Ovary (tissue), 10 donors: ENCODE measurements at places on chromosomes 11 and 22. TPM values are rescaled to one million over a fixed set of nuclear protein-coding genes. Genes with fewer than 3 reads are reported as not detected.

DNA sequence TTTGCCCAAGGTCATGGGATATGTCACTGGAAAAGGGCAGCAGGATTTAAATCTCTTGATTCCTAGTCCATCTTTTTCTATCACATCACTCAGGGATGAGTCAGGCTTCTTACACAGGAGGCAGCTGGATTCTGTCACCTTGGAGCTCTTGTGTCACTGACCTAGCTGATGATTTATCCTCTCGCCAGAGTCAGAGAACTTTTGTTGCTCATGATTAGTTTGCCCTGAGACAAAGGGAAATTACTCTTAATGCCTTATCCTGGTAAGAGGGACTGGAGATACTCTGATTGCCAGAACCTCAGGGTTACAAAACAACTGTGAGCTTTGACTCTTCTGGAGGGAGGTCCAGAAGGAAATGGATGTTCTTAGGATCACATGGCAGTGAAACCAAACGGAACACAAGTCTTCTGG lies 10.1 kb downstream of the COA4 start:
- H3K27ac ChIP-seq = peak overlapping the region; percentile 17
- no peak for DNase-seq
- peaks cover 4% of the 10 kb centered on the region for H3K4me1 ChIP-seq

DNA sequence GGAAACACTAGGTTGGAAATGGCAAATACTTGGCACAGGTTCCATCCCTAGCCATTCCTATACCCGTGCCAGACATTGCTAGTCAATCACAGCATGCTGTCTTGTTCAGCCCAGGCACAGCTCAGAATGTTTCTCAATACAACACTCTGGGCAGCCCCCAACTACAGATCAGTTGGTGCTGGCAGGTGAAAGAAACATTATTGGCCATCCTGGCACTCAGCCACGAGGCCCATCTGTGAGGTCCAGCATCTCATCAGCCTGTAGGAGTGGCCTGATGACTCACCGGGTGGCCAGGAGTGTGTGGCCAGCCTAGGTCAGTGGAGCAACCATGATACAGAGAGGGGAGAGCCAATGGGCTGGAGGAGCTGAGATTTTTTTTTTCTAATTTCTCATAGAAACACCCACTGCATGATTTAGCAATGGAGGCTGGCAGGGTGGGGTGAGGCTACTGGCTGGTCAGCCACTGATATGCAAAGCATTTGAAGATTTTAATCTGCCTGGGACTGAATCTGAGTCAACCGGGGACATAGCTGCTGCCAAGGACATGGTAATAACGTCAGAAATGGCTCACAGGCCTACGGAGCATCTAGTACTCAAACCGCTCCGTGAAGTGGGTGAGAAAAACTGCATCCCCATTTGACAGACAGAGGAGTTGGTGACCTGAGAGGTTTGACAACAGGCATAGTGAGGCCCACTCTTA lies 5.4 kb downstream of the MYO18B start:
- H3K4me3 ChIP-seq = no peak overlapping the region
- no peaks in the 10 kb centered on the region for H3K27me3 ChIP-seq
- no peak overlapping the region for H3K27ac ChIP-seq
- DNase-seq = peak; percentile 27

GRCh38 chr22:28477556-28477955 lies 202.1 kb downstream of the TTC28 start:
- H3K36me3 ChIP-seq = no peaks in the 10 kb centered on the region
- H3K4me1 ChIP-seq = peaks cover 2% of the 10 kb centered on the region
- H3K4me3 ChIP-seq = no peak overlapping the region
- H3K27me3 ChIP-seq = no peaks in the 10 kb centered on the region

DNA sequence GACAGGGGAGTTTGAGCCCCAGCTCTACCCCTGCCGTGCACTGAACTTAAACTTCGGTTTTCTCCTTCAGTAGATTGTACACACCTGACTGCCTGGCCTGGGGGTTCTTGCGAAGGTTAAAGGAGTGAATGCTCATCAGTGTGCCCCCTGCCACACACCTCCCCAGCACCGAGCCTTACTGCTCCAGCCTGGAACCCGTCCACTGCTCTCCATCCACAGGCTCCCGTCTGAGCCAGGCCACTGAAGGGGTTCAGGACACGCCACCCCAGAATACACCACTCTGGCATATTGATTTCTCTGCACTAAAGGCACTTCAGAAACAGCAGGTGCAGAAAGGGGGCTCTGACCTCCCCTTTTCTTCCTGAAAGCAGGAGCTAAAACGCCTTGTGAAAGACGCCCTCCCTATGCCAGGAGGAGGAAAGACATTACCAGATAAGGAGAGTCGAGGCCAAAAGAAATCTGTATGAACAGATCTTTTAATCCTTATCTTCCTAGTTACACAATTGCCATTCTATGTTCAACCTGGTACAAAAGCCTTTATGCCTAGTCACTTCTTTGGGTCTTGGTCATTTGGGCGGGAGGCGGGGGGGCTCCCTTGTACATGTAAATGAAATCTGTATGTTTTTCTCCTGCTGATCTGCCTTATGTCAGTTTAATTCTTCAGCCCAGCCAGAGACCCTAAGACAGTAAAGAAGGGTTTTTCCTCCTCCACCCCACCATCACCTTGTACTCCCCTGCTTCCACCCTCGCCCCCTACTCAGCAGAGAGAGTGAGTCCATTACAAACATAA lies 1.9 kb upstream of the SSTR3 start:
- H3K4me1 ChIP-seq = peaks cover 8% of the 10 kb centered on the region
- H3K36me3 ChIP-seq = no peaks in the 10 kb centered on the region
- H3K27me3 ChIP-seq = no peaks in the 10 kb centered on the region
- H3K4me3 ChIP-seq = no peak overlapping the region
- no peak overlapping the region for H3K27ac ChIP-seq

GRCh38 chr11:12995188-12995587 lies 13.9 kb upstream of the RASSF10 start:
- no peak overlapping the region for H3K27ac ChIP-seq
- no peaks in the 10 kb centered on the region for H3K27me3 ChIP-seq
- no peaks in the 10 kb centered on the region for H3K4me1 ChIP-seq

DNA sequence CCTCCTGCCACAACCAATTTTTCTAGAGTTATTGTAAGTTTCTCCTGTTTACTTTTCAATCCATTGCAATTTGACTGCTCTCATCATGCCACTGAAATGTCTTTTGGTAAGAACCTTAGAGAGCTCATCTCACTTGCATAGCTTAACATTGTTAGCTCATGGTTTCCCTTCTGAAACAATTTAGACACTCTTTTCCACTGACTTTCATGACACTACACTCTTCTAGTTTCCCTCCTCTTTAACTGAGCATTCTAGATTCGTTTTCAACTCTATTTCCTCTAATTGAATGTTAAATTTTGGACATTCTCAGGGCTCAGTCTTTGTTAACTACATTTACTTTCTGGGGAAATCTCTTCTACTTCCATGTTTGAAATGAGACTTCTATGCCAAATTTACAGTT lies 369.1 kb downstream of the JRKL start:
- no peaks in the 10 kb centered on the region for H3K36me3 ChIP-seq
- no peaks in the 10 kb centered on the region for H3K4me1 ChIP-seq

GRCh38 chr22:20009018-20009491 lies 7.6 kb downstream of the ARVCF start:
- H3K36me3 ChIP-seq = no peaks in the 10 kb centered on the region
- no peaks in the 10 kb centered on the region for H3K4me1 ChIP-seq
- no peaks in the 10 kb centered on the region for H3K27me3 ChIP-seq
- no peak overlapping the region for H3K27ac ChIP-seq

GRCh38 chr11:2533587-2534133 lies 88.9 kb downstream of the KCNQ1 start:
- peak; percentile 71 for DNase-seq
- H3K27ac ChIP-seq = peak overlapping the region; percentile 39
- H3K36me3 ChIP-seq = no peaks in the 10 kb centered on the region
- H3K27me3 ChIP-seq = no peaks in the 10 kb centered on the region

DNA sequence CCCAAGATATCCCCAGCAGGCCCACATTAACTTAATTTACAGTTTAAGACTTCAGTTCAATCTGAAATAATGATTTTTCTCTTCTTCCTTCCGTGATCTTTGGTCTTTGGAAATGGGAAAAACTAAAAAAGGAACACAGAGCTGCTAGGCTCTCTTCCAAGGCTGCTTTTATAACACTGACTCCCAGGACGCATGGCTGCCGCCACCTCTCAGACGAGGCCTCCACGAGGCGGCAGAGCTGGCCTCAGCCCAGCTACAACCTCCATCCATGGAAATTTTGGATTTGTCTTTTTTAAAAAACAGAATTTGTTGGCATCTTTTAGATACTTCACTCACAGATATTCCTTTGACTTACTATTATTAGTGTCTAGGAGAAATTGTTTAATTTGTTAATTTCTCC lies 385.5 kb upstream of the SYN3 start:
- H3K36me3 ChIP-seq = no peaks in the 10 kb centered on the region
- no peak overlapping the region for H3K4me3 ChIP-seq
- no peak for DNase-seq
- H3K27ac ChIP-seq = no peak overlapping the region
- H3K27me3 ChIP-seq = no peaks in the 10 kb centered on the region

DNA sequence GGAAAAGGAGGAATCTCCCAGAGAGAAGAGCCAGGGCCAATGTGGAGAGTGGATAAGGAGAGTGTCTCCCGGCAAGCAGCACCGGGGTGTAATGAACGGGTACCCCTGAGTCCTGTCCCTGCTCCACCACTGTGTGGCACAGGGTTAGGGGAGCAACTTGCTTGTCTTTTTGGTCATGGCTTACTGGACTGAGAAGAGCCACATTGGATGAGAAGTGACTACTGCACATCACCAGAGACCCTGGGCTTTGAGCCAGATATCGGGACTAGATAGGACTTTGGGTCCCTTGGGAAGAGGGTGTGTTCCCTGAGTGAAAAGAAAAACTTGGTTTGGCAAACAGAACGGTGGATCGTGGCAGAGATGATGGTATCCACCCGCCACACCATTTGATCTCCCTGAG lies 24.6 kb downstream of the SDHAF2 start:
- no peak for DNase-seq
- H3K4me3 ChIP-seq = no peak overlapping the region
- H3K36me3 ChIP-seq = no peaks in the 10 kb centered on the region
- no peaks in the 10 kb centered on the region for H3K27me3 ChIP-seq
- H3K4me1 ChIP-seq = no peaks in the 10 kb centered on the region

GRCh38 chr11:83956119-83956697 lies 670.0 kb upstream of the CCDC90B start:
- no peak overlapping the region for H3K4me3 ChIP-seq
- H3K27ac ChIP-seq = no peak overlapping the region
- no peaks in the 10 kb centered on the region for H3K27me3 ChIP-seq
- no peak for DNase-seq

DNA sequence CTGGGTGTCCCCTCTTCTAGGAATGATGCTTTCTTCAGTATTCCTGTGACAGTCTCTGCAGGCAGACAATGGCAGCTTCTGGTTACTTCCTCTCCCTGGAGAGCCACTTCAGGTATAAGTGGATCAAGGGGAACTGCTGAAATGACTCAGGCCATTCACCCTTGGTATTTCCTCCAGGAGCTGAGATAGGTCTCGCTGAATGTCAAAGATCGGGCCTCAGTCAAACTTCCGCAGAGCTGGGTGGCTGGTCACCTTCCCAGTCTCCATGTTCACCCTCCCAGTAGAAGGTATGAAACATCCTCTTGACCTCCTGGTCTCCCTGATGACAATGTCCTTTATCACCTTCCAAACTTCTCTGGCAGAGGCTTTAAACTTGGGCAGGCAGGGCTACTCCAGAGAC lies 1.8 kb upstream of the ANKK1 start:
- peaks cover 3% of the 10 kb centered on the region for H3K4me1 ChIP-seq
- no peaks in the 10 kb centered on the region for H3K36me3 ChIP-seq
- no peak overlapping the region for H3K27ac ChIP-seq
- DNase-seq = no peak
- H3K4me3 ChIP-seq = no peak overlapping the region

DNA sequence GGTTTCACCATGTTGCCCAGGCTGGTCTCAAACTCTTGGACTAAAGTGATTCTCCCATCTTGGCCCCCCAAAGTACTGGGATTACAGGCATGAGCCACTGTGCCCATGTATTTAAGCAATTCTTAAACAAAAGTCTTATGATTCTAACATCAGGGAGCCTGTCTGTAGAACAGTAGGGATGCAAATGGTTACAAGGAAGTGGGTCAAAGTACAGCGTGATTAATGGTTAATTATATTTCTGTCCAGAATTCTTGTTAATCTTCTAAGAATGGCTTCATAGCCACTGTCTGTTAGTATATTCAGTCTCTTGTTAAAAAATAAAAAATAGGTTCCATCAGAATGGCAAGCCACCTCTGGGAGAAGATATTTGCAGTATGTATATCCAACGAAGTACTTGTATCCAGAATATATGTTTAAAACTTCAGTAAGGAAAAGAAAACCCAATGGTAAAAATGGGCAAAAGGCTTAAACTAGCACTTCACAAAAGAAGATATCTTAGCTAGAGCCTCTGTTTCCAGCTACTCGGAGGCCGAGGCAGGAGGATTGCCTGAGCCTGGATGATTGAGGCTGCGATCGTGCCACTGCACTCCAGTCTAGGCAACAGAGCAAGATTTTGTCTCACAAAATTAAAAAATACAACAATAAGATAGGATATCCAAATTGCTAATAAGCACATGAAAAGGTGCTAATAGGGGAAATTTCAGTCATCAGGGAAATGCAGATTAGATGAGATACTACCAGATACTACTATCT lies 22.9 kb downstream of the ATG13 start:
- DNase-seq = no peak
- H3K27me3 ChIP-seq = no peaks in the 10 kb centered on the region

CYTH4 gene
- 3.0 TPM for total RNA-seq

MYEOV gene
- total RNA-seq = 0.66 TPM

NELL1 gene
- not detected for total RNA-seq

OR51B5 gene
- total RNA-seq = 1.5 TPM

GGT1 gene
- total RNA-seq = 6.0 TPM

SPINDOC gene
- 21.8 TPM for total RNA-seq

SYT12 gene
- 1.2 TPM for total RNA-seq

C1QTNF5 gene
- total RNA-seq = 4.8 TPM

TM7SF2 gene
- 30.0 TPM for total RNA-seq

CBX7 gene
- total RNA-seq = 84.9 TPM
